ENCODE measurements at places on chromosomes 7 and 10.

GRCh38 chr10:108454224-108454623 lies 1289.7 kb upstream of the SORCS1 start:
- no peak for DNase-seq

GRCh38 chr10:101839416-101840063 lies 4.1 kb downstream of the KCNIP2 start:
- DNase-seq, result peak; percentile 48

GRCh38 chr7:30760514-30761213 lies 8.7 kb downstream of the INMT start:
- no peak for DNase-seq

DNA sequence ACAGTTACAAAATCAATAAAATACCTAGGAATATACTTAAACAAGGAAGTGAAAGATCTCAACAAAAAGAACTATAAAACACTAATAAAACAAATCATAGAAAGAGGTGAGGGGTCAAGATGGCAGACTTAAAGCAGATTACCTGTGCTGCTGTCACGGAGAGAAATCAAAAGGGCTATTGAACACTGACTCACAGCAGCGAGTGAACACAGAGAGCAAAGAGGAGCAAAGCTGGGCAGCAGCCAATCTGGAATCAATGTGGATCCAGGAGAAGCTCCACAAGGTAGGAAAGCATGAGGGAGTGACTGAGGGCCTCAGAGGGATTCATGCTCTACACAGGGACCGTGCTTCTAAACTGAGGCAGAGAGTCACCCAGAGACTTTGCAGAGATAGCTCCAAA lies 562.0 kb upstream of the SEMA3D start:
- DNase-seq, result no peak

DNA sequence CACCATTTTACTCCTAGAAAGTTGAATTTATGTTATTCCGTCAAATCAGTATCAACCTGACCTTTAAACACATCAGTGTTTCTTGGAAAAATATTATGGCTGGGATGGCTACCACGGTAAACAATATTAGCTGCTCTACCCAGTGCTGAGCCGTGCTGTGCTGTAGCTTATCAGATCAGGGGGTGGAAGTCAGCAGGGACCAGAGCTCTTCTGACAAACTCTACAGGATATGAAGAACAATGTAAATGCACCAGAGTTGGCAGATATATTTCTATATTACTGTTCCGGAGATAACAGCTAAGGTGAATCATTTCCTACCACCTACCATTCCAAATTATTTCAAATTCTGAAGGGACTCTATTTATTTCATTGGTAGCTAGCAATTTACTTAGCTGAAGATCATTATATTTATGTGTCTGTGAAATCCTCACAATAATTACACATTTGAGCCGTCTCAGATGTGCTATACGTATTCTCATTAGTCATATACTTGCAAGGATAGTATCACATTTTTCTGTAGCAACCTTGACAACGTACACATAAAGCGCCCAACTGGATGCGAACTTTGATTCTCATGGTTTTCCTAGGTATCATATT lies 76.5 kb downstream of the TEX36 start:
- no peak for DNase-seq

DNA sequence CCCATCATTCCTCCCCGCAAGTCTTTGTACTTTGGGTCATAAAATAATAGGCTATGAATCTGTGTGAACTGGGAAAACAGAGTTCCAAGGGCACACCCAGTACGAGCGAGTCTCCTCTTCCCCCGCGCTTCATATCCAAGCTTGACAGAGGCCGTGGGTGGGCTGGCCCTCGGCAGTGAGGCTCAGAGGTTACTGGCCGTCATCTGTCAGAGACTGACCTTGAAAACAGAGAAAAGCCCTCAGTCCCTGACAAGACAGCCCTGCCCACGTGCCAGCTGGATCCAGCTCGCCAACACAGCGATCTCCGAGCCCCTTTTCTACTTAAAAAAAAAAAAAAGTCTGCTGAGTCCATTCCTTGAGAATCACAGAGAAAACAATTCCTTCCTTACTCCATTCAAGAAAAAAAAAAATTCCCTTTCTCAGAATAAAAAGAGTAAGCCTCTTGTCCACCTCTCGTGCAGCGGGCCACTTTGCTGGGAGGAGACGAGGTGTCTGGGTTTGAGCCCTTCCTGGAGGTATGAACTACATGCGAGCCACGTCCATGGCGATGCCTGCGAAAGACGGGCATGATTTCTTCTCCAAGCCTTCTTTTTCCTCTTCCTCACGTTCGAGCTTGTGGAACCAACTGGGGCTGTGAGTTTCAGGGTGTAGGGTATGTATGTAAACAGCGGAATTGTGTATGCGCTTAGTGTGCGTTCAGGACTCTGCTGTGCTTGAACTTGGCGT lies 744 bp upstream of the BICC1 start:
- no peak for DNase-seq

DNA sequence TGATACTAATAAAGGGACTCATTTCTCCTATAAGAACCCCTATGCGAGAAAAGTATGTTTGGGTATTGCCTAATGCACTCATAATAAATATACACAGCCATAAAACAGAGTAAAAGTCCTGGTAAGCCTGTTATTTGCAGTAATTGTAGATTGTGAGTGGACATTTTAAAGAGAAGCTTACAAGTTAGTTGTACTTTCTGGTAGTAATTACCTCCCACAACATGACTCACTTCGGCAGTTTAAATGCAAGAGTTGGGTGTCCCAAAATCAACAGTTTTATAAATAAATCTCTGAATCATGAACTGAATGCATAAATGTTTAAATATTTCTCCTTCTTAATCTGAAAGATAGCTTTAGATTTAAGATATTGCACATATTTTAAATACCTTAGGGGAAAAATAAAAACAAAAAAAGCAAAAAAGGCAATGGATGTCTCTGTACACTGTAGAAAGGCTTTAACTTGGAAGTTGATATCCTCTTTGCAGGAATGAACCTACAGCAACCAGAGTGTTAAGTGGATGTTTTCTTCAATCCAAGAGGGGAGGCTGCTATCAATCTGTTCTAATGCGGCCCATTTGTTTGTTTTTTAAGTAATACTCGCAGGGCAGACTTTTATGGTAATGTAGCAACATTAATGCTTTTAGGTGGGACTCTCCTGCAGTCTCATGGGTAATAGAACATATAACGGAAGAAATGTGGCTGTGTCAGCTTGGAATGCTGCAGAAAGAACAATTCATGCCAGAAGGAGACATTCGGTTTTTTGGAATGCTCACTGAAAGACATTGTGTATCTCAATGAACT lies 57.3 kb upstream of the ZEB1 start:
- DNase-seq, result no peak

Data from stimulated activated CD4-positive, alpha-beta T cell treated with anti-CD3 and anti-CD28 coated beads, Interleukin-4, amount 100 ng/mL, for 48 hours (primary cell).